ENCODE measurements at places on chromosomes 1 and 21. TPM values are rescaled to one million over a fixed set of nuclear protein-coding genes. Genes with fewer than 3 reads are reported as not detected.

C1QB gene
- total RNA-seq, result not detected

CCDC181 gene
- 0.92 TPM for total RNA-seq

NAV1 gene
- 53.5 TPM for total RNA-seq

CYP4Z1 gene
- 0.13 TPM for total RNA-seq

FCGR3B gene
- 0.26 TPM for total RNA-seq

CDC7 gene
- 3.3 TPM for total RNA-seq

PLA2G2D gene
- not detected for total RNA-seq

PLA2G4A gene
- total RNA-seq, result 130 TPM

CRTC2 gene
- 2.8 TPM for total RNA-seq

WNT2B gene
- total RNA-seq, result 3.0 TPM

CNIH4 gene
- 84.8 TPM for total RNA-seq

FAM20B gene
- total RNA-seq, result 44.2 TPM
